Cortex of kidney (tissue), 1 donor: ENCODE measurements at places on chromosomes 4 and X.

GRCh38 chrX:45842207-45842925, 641.7 kb upstream of the DIPK2B start:
- DNase-seq: no peak

DNA sequence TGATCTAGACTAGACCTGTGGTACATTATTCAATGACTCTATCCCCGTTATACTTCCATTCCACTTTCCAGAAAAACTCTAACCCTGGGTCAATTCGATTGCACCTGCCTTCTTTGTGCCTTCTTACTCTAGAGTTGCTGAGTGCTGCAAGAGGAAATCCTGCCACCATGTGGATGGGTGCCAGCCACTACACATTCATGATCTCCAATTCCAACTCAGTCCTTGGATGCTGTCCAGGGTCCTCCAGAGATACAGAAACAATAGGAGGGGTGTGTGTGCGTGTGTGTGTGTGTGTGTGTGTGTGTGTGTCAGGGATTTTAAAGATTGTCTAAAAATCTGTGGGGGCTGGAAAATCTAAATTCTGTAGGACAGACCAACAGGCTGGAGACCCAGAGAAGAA, 42.9 kb upstream of the INTS6L start:
- no peak for DNase-seq

GRCh38 chrX:148612431-148612830, 112.0 kb downstream of the AFF2 start:
- no peak for DNase-seq

DNA sequence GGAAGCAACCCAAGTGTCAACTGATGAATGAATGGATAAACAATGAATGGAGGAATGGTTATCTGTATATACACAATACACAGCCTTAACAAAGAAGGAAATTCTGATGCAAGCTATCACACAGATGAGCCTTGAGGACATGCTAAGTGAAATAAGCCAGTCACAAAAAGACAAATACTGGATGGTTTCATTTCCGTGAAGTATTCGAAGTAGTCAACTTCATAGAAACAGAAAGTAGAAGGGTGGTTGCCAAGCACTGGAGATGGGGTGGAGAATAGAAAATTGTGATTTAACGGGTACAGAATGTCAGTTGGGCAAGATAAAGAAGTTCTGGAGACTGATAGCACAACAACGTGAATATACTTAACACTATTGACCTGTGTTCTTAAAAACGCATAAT, 28.2 kb downstream of the CENPU start:
- no peak for DNase-seq

DNA sequence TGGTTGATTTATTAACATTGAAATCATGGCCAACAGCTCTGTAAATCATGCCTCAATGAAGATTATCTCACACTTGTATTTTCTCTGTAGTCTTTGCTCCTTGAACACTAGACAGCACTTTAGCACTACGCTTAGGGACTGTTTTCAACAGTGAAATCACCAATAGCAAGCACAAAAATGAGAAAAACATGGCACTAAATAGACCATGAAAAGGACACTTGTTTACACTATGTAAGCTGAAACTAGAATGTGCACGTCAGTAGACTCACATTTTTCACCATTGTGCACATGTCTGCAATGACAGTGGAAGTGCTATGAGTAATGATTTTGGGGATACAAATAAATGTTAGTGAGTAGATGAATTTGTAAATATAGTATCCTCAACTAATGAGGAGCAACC, 3.1 kb downstream of the BMP2K start:
- DNase-seq: no peak

GRCh38 chr4:112519689-112520597, 4.0 kb upstream of the NEUROG2 start:
- DNase-seq: no peak

DNA sequence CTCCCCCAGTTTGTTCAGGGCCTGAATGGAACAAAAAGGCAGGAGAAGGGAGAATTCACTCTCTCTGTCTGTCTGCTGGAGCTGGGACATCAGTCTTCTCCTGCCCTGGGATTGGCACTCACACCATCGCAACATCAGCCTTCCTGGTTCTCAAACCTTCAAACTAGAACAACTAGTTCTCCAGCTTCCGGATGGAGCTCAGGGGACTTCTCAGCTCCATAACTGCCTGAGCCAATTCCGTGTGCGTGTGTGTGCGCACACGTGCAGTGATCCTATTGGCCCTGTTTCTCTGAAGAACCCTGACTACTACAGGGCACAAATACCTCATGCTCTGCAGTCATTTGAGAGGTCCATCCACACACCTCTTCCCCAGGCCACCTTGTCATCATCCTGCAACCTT, 18.7 kb upstream of the MAN2B2 start:
- DNase-seq: no peak

DNA sequence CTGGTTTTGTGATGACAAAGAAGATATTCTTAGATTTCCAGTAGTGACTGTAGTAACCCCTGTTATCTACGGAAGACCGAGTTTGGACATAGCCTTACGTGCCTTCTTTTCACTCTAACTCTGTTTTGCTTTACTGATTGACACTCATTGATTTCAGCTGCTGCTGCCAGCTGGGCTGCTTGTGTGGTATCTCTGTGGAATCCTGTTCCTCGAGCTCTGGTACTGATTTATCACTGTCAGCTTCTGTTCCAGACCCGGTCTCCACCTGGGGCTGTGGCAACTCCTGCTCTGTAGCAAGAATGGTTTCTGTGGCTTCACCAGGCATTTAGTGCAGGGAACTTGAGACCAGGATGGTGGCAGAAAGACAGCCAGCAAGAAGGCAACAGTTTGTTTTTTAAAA, 24.6 kb upstream of the LAP3 start:
- DNase-seq: no peak

DNA sequence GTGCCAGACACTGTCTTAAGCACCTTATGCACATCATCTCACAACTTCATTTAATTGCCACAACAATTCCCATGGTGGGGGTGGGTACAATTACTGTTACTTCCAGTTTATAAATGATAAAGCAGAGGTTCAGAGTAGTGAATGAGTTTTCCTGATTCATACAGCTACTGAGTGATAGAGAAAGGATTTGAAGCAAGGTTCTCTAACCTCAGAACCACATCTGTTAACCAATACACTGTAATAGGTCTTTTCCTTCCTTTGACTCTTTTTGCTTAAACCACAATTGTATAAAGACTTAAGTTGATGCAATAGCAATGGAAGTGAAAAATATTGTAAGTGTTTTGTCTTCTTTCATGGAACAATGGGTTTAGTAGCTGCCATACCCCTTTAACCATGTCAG, 43.5 kb upstream of the PAK3 start:
- no peak for DNase-seq

DNA sequence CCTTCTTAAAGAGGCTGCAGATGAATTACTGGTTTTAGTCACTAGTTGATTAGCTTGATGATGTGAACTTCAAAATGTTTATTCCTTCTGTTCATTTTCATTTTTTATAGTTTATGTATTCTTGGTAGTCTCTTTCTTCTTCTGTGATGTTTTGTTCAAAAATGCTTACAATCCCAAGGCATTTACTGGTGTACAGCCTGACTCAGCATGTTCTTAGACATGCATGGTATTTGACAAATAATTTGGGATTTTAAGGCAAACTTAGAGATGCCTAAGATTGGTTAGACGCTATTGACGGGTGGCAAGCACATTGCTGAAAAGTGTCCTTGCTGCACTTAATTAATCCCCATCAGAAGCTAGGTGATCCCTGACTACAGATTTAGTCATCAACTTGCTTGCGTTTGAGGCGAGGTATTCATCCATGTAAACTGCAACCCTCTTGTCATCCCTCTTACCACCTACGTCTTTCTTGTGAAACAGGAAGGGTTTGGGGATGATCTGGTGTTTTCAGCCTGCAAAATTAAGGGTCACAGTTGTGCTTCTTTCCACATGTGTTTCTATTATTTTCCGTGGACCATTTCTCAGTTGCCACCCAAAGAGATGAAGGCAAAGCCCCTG, 331.8 kb downstream of the DKK2 start:
- DNase-seq: no peak

DNA sequence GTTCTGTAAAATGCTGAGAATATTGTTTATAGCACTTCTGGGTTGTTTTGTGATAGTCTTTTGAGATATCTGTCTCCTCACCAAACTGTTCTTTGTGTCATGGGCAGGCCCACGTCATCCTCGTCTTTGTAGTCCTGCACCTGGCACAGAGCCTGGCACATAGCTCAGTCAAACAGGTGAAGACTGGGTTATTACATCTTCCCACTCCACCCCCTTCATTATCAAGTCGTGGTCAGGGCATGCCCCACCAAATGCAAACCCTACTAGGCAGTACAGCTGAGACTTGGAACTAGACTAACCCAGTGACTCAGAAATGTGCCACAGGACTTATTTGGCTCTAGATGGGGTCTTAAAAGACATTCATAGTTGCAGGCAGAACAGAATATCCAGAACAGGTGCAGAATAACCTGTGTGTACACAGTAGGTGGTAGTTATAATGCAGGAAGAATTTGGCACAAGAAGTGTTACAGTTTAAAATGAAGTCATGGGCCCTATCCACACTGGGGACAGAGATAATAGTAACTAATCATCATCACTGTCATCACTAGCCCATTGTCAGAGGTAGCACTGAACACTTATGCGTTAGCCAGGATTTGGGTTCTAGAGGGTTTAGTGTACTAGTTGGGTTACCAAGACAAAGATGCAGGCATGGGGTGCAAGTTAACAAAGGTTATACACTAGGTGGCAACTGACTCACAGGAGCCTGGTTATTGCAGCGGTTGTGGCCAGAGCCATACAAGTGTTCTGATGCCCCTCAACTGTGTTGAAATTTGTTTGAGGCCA, 74.9 kb downstream of the TBL1X start:
- DNase-seq: no peak
